ENCODE measurements at places on chromosomes 16 and 17.

DNA sequence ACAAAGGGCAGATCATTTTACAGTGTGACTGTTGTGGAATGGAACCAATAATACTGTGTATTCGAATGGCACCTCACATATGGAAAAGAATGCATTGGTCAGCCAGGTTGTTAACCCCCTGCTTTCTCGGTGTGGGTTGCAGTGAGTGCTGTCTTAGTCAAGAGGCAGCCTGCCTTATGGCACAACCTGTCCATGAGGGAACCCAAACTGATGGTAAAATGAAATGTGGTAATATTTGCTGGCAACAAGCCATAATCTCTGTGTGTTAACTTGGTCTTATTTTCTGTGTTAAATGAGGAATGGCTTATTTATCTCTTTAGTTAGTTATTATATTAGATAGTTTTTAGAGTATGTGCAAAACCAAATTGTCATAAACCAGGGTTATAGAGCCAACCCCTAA lies 81.6 kb downstream of the TMC6 start:
- no peak for DNase-seq

DNA sequence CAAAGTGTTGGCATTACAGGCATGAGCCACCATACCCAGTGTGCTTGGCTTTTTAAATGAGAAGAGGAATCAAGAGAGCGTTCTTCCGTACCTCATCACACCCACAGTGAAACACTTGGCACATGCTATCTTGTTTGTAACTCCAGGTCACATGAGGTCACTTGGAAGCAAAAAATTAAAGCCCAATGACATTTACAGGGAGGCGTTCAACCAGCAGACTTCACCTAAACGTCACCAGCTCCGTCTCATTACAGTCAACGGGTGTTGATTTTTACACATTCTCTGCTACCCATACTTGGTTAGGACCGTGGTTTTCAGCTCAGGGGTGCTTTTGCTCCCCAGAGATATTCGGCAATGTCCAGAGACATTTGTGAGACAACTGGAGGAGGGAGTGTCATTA lies 127.0 kb downstream of the XYLT1 start:
- DNase-seq = no peak

DNA sequence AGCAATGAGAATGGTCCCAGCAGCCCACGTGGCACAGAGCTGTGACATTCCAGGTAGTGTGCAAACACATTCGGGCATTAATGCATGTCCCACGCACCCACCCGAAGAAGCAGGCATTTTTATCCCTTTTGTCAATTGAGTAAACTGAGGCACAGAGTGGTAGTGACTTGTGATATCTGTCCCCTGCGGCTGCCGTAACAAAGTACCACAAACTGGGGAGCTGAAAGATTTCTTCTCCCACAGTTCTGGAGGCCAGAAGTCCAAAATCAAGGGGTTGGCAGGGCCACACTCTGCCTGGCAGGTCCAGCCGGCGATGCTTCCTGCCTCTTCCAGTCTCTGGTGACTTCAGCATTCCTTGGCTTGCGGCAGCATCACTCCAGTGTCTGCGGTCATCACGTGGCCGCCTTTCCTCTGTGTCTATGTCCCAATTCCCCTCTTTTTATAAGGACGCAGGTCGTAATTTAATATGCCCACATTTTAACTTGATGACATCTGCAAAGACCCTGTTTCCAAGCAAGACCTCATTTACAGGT lies 221.9 kb upstream of the GSE1 start:
- DNase-seq = no peak

GRCh38 chr16:12324152-12324551 lies 347.6 kb downstream of the SNX29 start:
- DNase-seq = no peak

DNA sequence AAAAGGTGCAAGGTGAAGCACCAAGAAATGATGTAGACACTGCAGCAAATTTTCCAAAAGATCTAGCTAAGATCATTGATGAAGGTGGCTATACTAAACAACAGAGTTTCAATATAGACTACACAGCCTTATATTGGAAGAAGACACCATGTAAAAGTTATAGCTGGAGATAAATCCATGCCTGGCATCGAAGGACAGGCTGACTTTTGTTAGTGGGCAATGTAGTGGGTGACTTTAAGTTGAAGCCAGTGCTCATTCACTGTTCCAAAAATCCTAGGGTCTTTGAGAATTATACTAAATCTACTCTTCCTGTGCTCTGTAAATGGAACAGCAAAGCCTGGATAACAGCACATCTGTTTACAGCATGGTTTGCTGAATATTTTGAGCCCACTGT lies 26.4 kb downstream of the HLF start:
- DNase-seq = no peak

GRCh38 chr16:75035410-75035968 lies 36.7 kb downstream of the ZNRF1 start:
- no peak for DNase-seq

DNA sequence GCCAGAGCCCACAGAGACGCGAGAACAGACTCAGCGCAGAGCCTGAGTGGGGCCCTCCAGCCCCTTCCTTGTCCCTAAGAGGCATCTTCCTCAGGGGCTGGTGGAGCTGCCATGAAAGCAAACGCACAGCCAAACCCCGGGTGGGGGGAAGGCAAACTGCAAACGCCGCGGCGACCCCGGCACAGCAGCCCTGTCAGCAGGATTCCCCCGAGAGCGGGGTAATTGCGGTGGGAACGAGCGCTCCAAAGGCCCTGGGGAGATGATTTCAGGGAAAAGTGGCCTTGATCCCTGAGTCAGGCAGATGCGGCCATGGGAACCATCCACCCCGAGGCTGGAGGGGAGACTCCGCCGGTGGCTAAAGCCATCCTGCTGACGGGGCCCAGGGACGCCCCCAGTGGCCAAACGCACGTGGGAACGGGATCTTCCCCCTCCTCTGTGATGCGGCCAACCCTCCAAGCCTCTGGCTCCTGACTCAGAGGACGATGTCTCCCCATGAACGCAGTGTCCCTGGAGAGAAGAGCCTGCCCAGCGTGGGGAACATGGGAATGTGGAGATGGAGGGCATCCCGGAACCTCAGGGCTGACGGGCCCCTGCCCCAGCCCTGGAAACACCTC lies 25.1 kb downstream of the SLC7A5 start:
- DNase-seq = no peak

Data from T follicular helper cell (primary cell).